Effector memory CD8-positive, alpha-beta T cell (primary cell): ENCODE measurements at places on chromosomes 1 and 21.

DNA sequence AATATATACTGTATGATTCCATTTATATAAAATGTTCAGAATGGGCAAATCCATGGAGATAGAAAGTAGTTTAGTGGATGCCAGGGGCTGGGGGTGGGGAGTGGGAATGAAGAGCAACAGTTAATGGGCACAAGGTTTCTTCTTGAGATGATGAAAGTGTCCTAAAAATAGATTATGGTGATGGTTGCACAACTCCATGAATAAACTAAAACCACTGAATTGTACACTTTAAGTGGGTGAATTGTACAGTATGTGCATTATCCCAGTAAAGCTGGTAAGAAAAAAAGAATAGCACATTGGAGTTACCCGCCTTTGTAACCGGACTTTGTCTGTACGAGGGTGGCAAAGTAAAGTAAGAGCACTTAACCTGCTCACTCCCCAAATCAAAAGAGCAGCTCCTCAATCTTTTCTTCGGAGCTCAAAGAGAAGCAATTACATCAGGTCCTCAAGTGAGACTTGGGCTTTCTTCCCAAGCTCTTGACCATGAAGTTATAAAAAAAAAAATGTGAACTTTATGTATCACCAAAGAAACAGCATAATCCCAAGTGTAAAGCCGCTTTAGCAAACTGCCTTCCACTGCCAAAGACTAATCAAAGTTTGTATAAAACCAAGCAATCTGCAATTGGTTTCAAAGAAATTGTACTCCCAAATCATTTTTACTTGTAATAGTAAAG lies 32.1 kb downstream of the ALDH9A1 start:
- DNase-seq: no peak

DNA sequence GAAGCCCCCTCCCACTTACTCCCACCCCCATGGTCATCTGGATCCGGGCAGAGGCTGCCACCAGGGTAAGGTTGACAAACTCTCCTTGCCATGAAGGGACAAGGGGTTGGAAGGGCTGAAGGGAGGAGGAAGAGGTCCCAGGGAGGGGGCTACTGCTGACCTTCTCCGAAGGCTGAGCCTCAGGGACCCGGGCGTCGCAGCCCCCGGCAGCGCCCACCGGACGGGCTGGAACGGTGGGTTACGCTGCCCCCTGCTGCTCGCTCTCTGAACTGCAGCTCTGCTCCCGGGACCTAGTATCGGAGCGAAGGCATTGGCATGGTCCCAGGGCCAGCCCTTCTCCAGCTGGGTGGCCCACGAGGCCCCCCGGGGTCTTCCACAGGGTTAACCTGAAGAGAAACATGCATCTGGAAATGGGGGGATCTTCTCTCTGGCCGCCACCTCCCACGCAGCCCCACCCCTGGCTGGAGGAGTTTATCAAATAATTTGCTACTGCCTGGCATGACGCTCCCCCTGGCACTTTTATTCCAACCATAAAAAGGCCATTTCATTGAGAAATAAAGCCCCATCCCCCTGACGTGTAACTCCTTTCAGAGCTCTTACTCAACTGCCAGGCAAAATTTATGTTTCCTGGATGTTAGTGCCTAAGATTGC lies 70.4 kb upstream of the TARDBP start:
- DNase-seq: peak; percentile 64

DNA sequence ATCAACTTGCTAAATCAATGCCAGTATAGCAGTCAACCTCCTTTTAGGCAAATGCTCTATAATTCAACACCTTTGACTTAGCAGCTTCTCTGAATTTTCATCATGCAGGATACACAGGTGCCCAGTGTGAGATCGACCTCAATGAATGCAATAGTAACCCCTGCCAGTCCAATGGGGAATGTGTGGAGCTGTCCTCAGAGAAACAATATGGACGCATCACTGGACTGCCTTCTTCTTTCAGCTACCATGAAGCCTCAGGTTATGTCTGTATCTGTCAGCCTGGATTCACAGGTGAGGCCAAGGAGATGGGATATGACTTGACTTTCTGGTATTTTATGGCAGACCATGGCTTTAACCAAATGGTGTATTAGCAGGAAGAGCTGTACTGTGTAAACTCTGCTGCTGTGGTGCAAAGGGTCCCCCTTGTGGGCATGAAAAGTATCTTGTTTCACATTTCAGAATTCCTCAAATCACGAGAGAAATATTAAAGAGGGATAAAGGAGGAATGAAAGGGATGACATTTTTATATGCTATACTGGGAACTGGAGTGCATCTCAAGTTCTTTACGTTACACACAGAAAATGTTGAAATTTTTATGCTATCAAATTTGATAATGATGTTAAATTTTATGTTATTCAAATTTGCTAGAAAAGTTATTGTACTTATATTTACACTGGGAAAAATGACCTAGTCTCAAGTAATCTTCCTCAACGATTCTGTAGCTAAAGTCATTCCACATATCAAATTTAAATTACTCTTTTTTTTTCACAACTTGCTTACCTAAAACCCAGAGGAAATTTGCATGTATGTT lies 88.9 kb downstream of the CRB1 start:
- DNase-seq: no peak

DNA sequence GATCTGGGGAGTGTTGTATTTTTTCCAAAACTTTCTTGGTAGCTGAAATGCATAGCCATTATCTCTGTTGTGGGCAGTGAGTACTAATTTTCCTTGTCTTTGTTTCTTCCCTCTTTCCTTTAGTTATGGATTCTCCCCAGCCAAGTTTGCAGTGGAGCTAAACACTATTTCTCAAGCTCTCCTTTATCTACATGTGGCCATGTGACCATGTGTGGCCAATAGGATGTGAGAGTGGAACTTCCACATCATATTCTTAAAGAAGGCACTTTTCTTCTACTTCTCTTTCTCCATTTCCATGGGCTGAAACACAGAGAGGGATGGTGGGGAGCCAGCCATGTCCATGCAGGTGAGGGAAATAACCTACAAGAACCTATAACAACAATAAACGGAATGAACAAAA lies 230.8 kb downstream of the CTH start:
- DNase-seq: no peak

GRCh38 chr1:118918940-118919259 lies 69.2 kb downstream of the TBX15 start:
- DNase-seq: no peak

GRCh38 chr1:12677565-12677964 lies 33.7 kb downstream of the AADACL4 start:
- DNase-seq: no peak
